ENCODE measurements at places on chromosomes 7 and 10.

- DNase-seq = no peak
Observed at GRCh38 chr10:31170636-31171035, 139.0 kb upstream of the ZNF438 start.

DNA sequence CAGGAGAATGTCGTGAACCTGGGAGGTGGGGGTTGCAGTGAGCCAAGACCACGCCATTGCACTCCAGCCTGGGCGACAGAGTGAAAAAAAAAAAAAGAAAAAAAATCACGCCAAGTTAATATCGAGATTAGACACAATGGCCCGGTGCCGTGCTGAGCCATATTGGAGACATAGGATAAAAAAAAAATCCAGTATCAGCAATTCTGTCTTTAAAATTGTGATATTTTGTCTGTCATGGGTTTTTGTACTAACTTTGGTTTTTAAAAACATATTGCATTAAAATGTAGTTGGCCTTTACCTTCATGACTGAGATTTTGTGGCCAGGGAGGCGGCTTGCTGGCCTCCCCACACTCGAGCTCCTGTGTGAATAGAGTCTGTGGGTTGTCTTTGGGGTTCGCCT lies 62.8 kb upstream of the PITRM1 start:
- no peak for DNase-seq

GRCh38 chr10:128008521-128009250 lies 101.8 kb downstream of the PTPRE start:
- no peak for DNase-seq

- peak; percentile 17 for DNase-seq
Observed at GRCh38 chr10:6382081-6382480, 179.3 kb downstream of the PFKFB3 start.

DNA sequence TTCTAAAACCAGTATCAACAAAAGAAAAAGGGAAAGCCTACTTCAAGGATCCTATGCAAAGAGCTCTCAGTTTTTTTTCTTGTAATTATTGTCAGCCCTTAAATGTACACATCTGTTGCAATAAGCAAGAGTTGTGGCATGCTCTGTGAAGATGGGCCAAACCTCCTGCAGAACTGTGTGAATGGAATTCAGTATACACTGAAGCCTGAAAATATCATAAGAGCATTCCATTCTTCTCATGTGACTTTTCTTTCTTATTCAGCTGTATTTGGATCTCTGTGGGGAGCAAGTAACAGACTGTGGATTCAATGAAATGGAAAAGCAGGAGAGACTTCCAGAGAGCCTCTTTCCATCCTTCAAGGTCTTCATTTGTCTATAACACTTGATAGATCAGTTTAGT lies 130.7 kb downstream of the SAMD9 start:
- no peak for DNase-seq

DNA sequence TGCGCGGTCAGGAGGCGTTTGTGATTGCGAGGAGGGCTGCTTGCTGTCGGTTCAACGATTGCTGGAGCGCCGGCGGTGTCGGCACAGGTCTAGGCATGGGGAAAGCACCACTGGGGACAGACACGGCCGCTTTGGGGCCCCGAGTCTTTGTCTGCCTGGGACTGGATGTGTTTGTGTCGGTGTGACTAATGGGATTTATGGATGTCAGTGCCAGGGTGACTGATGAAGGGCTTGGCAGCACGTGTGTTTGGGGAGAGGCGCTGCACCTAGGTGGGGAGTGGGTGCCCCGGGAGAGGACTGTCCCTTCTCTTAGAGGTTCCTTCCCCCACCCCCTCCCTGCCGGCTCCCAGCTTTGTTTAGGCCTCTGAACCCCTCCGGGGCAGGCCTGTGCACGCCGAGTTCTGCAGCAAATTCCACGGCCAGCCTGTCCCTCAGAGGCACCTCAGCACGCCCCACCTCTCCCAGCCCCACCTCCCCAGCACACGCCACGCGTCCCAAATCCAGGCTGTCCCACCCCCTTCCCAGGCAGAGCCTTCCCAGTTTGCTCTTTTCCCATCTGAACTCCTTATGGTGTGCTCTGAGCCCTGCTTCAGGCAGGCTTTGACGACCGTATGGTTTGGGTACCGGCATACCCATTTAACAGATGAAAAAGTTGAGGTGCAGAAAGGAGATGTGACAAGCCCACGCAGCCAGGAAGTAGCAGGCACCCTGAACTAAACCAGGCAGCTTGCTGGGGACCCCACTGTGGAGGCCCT lies 6.4 kb upstream of the TNRC18 start:
- DNase-seq = no peak

DNA sequence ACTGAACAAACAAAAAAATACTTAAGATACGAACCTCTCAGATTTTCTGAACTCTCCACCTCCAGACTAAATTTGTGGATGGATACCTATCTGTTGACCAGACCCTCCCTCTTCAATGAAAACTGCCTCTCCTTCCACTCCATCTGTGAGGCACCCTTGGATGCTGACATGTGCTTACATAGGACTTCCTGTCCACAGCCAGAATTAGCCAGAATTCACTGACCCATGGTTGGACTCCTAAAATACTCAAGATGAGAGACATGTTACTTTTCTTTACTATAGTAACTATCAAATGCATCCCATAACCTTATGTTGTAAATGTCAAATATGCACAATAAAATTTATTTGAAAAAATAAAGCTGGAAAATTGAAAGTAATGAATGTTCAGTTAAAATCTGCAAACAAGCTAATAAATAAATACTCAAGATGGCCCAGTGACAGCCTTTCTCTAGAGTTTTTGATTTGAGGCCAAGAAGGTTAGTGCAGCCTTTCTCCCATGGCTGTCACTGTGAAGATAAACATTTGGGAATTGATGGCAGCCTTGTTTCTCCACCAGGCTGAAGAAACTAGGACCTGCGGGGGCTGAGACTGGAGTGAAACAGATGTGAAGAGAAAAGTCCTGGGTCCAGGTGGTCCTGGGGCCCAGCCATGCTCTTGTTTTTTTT lies 287.0 kb downstream of the ZEB1 start:
- DNase-seq = no peak

DNA sequence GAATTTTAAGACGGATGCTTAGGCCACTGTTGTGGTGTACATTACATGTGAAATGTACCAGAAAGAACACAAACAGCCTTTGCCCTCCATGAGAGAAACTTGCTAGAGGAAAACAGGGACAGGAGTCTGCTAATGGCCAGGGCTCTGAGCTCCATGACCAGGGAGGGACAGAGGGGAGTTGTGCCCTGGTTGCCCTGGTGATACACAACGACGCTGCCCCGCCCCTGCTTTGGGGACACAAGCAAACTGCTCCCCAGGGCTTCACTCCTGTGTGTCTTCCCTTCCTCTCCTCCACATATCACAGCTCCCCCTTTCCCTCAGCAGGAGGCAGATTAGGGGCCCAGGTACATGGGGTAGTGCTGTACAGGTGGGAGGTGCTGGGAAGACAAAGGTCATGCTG lies 36.2 kb downstream of the AMPH start:
- DNase-seq = no peak

- DNase-seq = no peak
Observed at GRCh38 chr10:7592627-7593026, 74.1 kb downstream of the ITIH5 start.

GRCh38 chr7:33952824-33953223 lies 47.5 kb downstream of the BMPER start:
- no peak for DNase-seq

DNA sequence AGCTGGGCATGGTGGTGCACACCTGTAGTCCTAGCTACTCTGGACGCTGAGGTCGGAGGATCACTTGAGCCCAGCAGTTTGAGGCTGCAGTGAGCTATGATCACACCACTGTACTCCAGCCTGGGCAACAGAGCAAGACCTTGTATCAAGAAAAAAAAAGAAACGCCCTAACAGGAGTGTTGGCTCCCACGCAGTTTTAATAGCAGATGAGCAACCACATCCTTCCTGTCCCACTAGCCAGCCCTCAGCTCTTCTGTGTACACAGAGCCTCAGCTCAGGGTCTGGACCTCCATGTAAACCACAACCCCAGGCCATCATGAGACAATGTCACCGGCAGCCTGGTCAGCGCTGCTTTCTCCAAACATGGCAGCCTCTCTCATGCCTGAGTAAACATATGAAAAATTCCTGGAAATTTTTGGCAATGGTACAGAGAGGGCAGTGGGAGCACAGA lies 108.2 kb downstream of the PIP4K2A start:
- peak; percentile 73 for DNase-seq

DNA sequence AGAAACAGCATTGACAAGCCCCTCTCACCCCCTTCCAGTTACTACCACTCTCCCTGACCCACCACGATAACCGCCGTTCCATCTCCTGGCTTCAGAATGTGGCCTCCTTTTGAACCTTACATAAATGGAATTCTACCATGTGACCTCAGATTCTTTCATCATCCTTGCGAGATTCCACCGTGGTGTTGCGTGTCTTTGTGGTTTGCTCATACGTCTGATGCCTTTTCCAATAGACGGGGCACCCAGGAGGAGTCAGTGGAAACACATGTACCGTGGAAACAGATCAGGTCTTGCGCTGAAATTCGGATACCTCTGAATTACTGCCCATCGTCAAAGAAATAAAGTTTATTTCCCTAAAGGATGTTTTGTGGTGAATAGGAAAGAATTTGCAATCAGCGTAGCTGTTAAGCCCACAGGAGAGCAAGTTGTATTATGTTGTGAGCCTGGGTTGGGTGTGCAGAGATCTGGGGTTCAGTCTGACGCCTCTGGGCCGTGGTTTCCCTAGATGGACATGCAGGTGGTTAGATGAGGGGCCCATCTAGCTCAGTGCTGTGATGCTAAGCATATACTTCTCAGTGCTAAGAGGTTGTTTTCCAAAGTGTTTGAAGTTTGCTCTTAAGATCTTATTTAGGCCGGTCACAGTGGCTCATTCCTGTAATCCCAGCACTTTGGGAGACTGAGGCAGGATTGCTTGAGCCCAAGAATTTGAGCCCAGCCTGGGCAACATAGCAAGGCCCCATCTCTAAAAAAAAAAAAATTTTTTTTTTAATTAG lies 29.1 kb downstream of the GTF2IRD1 start:
- no peak for DNase-seq

DNA sequence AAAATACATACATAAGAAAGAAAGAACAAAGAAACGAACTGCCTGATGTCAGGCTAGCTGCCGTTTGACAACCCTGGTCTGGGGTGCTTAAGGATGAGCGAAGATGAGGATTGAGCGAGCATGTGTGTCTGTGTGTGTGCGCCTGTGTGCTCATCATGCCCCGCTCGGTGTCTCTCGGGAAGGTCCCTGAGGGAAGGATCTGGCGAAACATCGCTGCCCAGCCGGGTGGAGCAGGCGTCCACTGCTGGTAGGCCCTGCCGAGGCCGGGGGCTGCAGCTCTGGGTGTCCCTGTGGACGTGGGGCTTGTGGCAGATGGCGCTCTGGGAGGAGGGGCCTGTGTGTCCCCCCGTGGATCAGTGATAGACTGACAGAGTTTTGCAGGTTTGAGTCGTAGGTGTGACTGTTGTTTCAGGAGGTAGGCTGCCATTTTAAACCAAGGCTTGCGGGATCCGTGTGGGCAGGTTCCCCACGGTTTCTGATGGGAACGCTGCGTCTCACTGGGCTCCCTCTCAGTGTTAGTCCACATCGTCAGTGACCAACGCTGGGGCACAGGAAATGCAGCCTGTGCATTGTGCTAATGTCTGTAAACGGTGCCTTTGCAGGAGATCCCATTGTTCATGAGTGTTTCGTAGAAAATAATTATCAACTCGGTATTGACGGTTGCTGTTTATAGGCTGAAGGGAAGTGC lies 5.9 kb upstream of the SUN1 start:
- DNase-seq = no peak

DNA sequence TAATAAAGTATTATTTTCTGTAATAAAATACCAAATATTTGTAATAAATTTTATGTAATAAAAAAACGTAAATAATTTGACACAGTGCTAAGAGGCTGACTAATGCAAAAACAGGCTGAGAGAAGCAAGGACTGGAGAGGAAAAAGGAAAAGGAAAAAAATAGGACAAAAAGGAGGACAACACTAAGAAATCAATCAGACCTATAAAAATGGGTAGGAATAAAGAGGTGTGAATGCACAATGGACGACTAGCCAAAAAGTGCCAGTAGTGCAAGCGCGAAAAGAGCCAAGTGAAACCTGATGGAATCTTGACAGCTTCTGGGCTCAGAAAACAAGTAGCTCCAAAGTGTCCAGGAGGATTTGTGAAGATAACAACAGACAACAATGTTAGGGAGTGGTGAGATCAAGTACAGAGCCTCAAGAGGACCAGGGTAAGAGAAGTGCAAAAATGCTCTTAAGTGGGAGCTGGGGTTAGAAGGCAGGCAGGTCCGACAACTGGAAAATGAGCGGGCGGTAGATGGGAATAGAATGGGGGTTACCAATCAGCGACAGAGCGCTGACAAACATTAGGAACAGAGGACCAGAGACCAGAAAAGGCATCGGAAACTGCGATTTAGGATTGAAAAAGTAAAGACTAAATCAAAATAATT lies 1.2 kb downstream of the BRAF start:
- no peak for DNase-seq

GRCh38 chr10:117214401-117214800 lies 17.1 kb downstream of the KCNK18 start:
- no peak for DNase-seq

GRCh38 chr10:75815066-75815465 lies 383.6 kb downstream of the LRMDA start:
- no peak for DNase-seq

DNA sequence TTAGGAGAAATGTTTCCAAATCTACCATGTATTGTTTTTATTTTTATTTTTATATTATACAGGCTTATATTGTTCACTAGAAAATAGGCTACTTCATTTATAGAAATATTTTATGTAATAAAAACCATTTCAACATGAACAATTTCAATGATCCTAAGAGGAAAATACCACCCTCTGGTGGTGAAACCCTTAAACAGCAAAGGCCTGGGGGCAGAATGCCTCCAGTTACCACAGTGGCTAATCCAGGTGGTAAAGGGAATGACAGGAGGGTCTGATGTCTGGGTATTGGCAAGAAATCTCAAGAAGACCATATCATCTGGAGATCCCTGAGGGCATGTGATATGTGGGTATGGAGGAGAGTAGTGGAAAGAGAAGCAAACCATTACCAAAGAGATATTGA lies 19.3 kb downstream of the MACC1 start:
- DNase-seq = no peak

DNA sequence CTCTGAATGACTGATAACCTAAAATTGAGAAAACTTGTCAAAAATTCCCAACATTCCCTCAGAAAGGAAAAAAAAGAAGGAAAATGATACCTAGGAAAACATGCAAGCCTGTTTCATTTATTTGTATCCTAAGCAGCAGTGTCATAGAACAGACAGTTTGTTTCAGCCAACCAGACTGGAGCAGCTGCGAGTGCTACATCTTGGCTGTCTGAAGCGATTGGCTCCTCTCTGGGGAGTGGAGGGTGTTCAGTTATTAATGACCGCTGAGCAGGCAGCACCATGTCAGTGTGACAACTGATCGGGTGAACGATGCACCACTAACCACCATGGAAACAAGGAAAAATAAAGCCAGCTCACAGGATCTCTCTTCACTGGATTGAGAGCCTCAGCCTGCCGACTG lies at the start of gene LRRN3:
TSS of gene LRRN3 (plus strand) at position 282 of the 400 bp plus-strand sequence. CDS start 31,646 bp downstream, outside the sequence.
- no peak for DNase-seq
